ENCODE measurements at places on chromosomes 6 and 20. TPM values are rescaled to one million over a fixed set of nuclear protein-coding genes. Genes with fewer than 3 reads are reported as not detected.

DNA sequence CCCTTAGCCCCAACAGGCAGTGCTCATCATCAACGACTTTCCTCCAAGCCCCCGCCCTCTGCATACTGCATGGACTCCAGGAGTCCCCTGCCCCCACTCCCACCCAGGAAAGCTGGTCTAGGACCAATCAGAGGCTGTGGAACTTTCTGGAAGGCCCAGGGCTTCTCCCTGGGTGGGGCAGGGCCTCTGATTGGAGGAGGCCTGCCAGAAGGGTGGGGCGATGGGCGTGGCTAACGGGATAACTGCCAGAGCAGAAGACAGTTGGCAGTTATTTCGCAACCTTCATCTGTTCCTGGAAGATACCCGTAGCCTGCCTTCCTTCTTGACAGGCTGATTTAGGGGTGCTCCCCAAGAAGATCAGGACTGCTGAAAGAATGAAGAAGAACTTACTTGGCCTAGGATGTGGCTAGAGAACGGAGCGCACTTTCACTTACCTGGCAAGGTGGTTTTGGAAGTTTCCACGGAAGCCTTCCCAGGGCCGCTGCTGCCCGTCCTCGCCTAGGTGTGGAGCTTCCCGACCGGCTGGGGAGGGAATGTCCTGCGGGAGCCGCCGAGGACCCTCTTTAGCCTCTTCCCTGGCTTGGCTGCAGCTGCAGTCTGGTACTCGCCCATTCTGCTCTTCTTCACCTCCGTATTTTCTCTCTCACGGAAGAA lies 209.0 kb downstream of the LRFN2 start:
- H3K4me3 ChIP-seq: no peak overlapping the region
- peaks cover 20% of the 10 kb centered on the region for H3K27me3 ChIP-seq
- H3K36me3 ChIP-seq: no peaks in the 10 kb centered on the region
- DNase-seq: peak; percentile 71
- H3K27ac ChIP-seq: no peak overlapping the region

GRCh38 chr6:74872754-74873476 lies 332.9 kb downstream of the COL12A1 start:
- peaks cover 9% of the 10 kb centered on the region for H3K36me3 ChIP-seq
- peaks cover 57% of the 10 kb centered on the region for H3K4me1 ChIP-seq
- no peaks in the 10 kb centered on the region for H3K27me3 ChIP-seq

DNA sequence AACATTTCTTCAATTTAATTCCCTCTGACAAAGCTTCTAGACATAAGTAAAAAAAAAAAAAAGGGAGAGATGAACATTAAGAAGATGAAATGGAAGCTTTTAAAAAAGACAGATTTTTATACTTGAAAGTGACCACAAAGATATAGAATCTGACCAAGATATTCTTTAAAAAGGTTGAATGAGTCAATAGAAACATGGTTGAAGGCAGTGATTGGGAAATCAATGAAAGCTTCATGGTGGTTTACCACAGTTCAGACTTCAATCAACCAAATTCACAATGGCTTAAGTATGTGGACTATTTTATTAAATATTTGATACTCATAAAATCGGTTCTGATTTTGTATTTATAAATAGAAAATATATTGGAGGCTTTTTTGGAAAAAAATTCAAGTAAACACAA lies 248.4 kb upstream of the HSF2 start:
- H3K27me3 ChIP-seq: peaks cover 46% of the 10 kb centered on the region
- H3K4me3 ChIP-seq: no peak overlapping the region
- H3K4me1 ChIP-seq: no peaks in the 10 kb centered on the region
- no peaks in the 10 kb centered on the region for H3K36me3 ChIP-seq

DNA sequence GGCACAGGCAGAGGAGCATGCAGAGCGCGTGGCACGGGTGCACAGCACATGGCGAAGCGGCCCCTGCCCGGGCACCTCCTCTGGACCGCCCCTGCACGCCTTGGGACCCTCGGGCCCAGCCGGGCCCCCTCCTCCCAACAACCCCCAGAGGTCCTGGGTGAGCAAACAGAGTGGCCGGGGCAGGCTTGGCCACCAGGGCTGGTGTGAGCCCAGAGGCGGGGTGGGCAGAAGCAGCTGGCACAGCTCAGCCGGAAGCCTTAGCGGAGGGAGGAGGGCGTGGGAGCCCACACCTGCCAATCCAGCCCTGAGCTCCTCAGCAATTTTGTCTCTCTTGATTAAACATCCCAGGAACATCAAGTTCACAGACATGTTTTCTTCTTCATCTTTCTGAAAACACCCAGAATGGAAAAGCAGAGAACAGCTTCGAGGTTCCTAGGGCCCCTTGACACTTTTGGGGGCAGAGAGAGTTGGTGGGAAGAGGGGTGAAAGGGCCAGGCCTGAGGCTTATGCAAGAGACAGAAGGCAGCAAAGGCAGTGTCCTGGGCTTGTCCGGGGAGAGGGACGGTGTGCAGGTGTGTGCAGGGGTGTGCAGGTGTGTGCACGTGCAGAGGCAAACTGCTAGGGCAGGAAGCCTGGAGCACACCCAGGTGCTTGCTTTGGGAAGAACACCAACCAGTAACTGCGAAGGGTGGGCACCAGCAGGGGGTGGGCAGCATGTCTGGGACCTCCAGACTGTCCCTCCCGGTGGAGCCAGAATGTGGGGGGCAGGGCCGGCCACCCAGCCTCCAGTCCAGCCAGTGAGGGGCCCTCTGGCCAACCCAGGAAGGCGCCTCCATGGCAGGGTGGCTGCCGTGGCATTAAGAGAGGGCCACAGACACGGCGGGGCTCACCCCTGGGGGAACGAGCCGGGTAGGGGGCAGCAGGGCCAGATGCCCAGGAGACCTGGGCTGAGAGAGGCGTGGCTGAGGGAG lies 4.8 kb downstream of the HRH3 start:
- H3K4me1 ChIP-seq: peaks cover 4% of the 10 kb centered on the region
- H3K4me3 ChIP-seq: no peak overlapping the region
- peaks cover 23% of the 10 kb centered on the region for H3K27me3 ChIP-seq
- H3K36me3 ChIP-seq: no peaks in the 10 kb centered on the region
- H3K27ac ChIP-seq: no peak overlapping the region

DNA sequence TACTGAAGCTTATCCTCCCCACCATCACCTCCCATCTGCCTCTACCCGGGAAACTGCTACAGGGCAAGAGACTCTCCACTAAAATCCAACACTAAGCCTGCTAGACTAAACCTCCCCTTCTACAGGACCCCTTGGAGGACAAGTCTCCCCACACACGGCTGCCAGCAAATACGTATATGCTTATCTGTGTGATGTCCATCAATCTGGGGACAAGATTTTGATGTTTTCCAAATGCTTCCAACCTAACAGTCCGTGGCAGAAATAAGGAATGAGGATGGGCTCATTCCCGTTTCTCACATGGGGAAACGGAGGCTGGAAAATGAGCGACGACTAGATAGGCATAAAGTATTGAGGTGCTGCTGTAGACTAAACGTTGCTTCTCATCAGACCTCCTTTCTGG lies 1.8 kb downstream of the KCNK5 start:
- H3K4me3 ChIP-seq: no peak overlapping the region
- H3K27ac ChIP-seq: no peak overlapping the region
- H3K36me3 ChIP-seq: no peaks in the 10 kb centered on the region
- peaks cover 58% of the 10 kb centered on the region for H3K27me3 ChIP-seq

DNA sequence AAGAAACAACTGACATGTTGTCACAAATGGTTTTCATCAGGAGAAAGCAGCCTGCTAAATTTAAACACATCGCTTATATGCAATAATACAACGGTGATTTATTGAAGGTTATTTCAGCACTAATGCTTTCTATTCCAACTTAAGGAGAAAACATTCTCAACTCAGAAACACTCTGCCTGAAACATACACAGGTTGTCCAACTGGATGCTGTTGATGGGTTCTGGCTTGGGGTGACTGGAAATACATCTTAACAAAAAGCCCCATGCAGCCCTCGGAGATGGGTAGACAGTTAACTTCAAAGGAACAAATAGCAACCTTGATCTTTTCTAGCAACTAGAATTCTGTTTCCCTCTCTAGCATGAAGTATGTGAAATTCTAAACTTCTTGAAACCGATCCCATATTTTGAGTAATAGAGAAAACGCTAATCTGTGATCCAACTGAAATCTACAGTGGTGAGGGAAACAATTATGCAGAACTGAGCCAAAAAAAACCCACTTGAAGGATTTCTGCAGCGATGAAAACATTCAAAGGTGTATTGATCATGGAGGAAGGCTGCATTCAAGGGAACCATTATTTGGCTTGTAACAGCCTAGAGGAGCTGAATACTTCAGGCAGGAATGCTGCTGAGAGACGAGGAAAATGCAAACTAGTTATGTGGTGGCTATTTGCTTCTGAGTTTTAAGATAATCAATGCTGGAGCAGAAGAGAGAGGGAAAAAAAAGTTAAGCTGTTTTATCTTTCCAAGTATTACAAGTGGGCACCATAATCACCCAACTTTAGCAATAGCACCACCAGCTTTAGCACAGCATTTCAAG lies 6.9 kb downstream of the ZMYND8 start:
- peaks cover 12% of the 10 kb centered on the region for H3K4me1 ChIP-seq
- H3K27me3 ChIP-seq: no peaks in the 10 kb centered on the region
- H3K4me3 ChIP-seq: no peak overlapping the region
- H3K36me3 ChIP-seq: peaks cover 20% of the 10 kb centered on the region
- DNase-seq: no peak
- no peak overlapping the region for H3K27ac ChIP-seq

The LINC00237 gene
- not detected for total RNA-seq

DNA sequence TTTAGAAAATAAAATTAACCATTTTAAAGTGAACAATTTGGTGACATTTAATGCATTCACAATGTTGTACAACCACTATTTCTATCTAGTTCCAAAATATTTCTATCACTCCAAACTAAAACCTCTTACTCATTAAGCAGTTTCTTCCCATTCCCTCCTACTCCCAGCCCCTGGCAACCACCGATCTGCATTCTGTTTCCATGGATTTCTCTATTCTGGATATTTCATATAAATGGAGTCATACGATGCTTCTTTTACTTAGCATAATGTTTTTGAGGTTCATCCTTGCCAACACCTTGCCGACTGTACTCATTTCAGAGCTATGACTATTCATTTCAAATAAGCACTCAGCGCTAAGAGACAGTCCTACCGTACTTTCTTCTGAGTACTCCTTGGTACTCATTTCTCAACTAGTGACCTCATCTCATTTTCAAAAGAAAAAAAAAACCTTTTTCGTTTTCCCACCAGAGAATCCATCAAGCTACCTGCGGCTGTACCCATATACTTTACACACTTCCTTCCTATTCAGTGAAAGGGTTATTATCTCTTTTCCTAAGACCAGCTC lies 259.2 kb downstream of the UTRN start:
- DNase-seq: no peak
- no peaks in the 10 kb centered on the region for H3K27me3 ChIP-seq
- peaks cover 47% of the 10 kb centered on the region for H3K36me3 ChIP-seq
- H3K4me3 ChIP-seq: no peak overlapping the region
- H3K27ac ChIP-seq: no peak overlapping the region
- H3K4me1 ChIP-seq: no peaks in the 10 kb centered on the region

The EDN3 gene
- total RNA-seq: not detected

DNA sequence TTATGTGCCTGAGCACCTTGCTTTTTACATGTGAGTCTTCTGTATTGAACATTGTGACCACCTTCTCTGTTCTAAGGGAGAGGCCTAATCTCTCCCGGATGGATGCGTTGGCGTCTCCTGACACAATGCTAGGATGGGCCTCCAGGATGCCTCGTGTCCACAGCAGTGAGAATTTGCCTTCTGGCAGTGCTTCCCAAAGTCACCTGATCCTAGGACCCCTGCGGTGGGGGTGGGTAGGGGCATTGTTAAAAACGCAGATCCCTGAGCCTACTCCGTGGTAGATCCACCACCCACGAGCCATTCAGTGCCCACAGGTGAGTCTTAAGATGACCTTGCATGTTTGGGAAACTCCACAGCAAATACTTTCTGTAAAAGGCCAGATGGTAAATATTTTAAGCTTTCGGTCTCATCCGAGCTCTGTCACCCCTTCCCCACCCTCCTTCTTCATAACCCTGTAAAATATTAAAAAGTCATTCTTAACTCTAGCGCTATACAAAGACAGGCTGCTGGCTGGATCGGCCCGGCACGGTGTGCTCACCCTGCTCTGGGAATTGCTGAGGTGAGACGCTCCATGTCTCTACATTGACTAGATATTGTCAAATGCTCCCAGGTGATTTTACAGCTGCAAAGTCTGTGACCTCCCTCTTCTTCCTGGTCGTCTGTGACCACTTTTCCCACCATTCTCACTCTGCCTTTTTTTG lies 106.7 kb upstream of the IYD start:
- H3K27ac ChIP-seq: no peak overlapping the region
- no peaks in the 10 kb centered on the region for H3K36me3 ChIP-seq
- peaks cover 2% of the 10 kb centered on the region for H3K4me1 ChIP-seq
- H3K27me3 ChIP-seq: peaks cover 9% of the 10 kb centered on the region
- no peak overlapping the region for H3K4me3 ChIP-seq

DNA sequence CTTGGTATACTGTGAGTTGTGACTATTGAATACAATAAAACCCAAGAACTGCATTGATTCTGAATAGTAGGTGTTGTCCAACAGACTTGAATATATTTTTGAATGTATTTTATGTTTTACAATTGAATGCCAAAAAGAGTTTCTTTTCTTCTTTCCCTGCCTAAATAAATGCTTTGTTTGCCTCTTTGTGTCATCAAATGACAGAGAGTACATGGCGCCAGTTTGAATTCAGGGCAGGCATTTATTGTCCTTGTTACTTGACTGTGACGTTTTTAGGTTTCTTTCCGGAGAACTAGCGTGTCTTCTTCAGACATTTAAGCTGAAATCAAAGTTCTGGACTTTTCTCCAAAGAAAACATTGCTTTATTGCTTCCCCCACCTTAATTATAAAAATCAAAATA lies 16.6 kb downstream of the KIF3B start:
- no peak for DNase-seq
- H3K36me3 ChIP-seq: no peaks in the 10 kb centered on the region
- H3K27me3 ChIP-seq: no peaks in the 10 kb centered on the region
- H3K4me3 ChIP-seq: no peak overlapping the region
- H3K27ac ChIP-seq: no peak overlapping the region

GRCh38 chr6:50722829-50723554 lies 9.7 kb downstream of the TFAP2D start:
- no peak overlapping the region for H3K4me3 ChIP-seq
- H3K27ac ChIP-seq: no peak overlapping the region
- H3K27me3 ChIP-seq: peaks cover 80% of the 10 kb centered on the region
- no peak for DNase-seq
- no peaks in the 10 kb centered on the region for H3K36me3 ChIP-seq

The CST7 gene
- total RNA-seq: not detected

The LZTS3 gene
- total RNA-seq: 6.6 TPM

DNA sequence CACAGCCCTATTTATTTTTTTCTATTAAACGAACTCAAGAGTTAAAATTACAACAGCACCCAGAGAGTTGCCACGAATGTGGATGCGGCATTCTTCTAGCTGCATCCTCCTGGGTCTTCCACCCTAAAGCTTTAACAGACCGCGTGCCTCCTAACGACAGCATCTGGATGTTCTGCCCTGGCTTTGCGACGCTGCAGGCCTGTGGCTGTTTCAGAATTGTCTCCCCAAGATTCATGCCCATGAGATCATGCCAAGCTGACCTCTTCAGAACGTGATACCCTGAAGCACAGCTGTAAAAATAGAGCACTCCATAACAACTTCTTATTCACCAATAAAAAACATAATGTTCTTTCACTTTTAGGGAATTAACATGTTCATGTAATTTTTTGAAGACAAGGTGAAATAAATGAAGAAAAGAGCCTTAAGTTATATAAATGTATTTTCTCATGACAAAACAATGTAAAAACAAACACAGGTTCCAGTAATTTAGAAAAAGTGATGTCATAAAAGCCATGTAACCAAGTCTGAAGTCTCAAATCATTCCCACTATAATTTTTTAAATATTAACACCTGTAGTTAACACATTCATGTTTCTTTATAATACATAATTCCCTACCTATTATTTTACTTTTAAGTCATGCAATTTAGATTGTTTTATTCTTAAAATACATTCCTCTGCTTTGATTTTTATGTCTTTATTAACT lies 26.5 kb downstream of the HIVEP2 start:
- H3K4me3 ChIP-seq: peak overlapping the region; percentile 56
- peak overlapping the region; percentile 92 for H3K27ac ChIP-seq
- H3K27me3 ChIP-seq: no peaks in the 10 kb centered on the region
- DNase-seq: no peak
- peaks cover 36% of the 10 kb centered on the region for H3K4me1 ChIP-seq
- peaks cover 15% of the 10 kb centered on the region for H3K36me3 ChIP-seq

The FKBP1C gene
- total RNA-seq: 0.55 TPM
